ENCODE measurements at places on chromosomes 1 and 21.

- no peak for DNase-seq
Observed at GRCh38 chr21:36441715-36442114, 38.2 kb downstream of the CLDN14 start.

- DNase-seq = peak; percentile 22
Observed at GRCh38 chr1:155006601-155007101, 4.0 kb downstream of the ZBTB7B start.

GRCh38 chr1:7300893-7301663, 470.0 kb upstream of the VAMP3 start:
- DNase-seq = peak; percentile 83

DNA sequence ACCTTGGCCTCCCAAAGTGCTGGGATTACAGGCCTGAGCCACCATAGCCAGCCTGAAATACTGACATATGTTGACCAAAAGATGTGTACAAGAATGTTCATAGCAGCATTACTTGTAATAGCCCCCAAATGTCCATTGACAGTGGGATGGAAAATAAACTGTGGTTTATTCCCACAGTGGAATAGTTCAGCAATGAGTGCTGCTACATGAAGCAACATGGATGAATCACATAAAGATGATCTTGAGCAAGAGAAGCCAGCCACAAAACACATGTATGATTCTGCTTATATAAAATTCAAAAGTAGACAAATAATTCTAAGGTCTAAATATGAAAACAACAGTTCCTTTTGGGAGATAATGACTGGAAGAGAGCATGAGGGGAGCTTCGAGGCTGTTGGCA, 9.1 kb upstream of the CREG1 start:
- DNase-seq = no peak

DNA sequence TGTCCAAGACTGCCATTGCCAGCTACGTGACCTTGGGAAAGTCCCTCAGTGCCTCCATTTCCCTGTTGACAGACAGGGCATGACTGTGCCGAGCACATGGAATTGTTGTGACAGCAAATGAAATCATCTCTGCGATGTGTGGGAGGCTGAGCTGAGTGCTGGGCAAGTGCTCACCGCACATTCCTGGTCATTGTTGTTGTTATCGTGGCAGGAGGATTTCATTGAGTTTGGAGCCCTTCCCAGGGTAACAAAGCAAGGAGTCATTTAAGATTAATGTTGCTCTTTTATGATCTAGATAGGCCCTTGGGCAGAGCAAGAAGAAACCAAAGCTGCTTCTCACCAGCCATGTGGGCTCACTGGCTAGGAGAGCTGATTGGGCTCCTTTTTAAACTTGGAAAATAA, 39.6 kb upstream of the ITPKB start:
- DNase-seq = peak; percentile 96

GRCh38 chr1:167081594-167082156, 8.5 kb downstream of the GPA33 start:
- DNase-seq = no peak

- no peak for DNase-seq
Observed at GRCh38 chr1:16617114-16617631, 3.8 kb upstream of the NBPF1 start.

- peak; percentile 9 for DNase-seq
Observed at GRCh38 chr1:116066868-116067565, 44.2 kb upstream of the MAB21L3 start.

- DNase-seq = peak; percentile 92
Observed at GRCh38 chr1:203558064-203558760, 64.3 kb downstream of the OPTC start.

GRCh38 chr1:213783893-213784292, 203.9 kb upstream of the PROX1 start:
- no peak for DNase-seq

DNA sequence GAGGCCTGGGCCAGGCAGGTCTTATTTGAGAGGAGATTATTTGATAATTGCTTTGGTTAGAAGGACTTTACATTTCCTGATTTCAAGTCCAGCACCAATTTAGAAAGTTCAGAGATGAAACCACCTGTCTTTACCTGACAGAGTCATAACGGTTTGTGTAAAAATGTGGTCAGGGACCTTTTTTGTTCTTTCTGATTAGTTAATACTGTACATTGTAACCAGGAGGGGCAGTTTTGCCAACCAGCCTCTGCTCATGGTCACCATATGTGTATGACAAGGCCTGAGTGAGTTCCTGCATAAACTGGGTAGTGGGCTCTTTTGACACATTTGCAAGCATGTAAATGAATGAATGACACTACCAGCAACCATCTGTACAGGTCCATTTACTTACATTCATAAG, 55.8 kb downstream of the VANGL1 start:
- DNase-seq = no peak

GRCh38 chr1:183645531-183645930, 7.6 kb downstream of the APOBEC4 start:
- no peak for DNase-seq

DNA sequence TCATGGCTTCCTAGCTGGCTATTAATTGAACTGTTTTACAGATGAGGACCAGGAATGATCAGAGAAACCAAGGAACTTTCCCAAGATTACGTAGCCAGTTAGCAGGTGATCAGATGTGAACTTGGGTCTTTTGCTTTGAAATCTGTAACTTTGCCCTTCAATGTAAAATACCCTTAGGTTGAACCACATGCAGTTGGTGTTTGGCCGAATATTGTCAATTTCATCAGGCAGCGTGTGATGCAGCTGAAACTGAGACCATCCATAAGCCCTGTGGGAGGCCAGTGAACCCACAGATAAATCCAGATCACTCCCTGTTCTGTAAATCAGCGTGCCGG, 150.8 kb downstream of the ETS2 start:
- DNase-seq = no peak

DNA sequence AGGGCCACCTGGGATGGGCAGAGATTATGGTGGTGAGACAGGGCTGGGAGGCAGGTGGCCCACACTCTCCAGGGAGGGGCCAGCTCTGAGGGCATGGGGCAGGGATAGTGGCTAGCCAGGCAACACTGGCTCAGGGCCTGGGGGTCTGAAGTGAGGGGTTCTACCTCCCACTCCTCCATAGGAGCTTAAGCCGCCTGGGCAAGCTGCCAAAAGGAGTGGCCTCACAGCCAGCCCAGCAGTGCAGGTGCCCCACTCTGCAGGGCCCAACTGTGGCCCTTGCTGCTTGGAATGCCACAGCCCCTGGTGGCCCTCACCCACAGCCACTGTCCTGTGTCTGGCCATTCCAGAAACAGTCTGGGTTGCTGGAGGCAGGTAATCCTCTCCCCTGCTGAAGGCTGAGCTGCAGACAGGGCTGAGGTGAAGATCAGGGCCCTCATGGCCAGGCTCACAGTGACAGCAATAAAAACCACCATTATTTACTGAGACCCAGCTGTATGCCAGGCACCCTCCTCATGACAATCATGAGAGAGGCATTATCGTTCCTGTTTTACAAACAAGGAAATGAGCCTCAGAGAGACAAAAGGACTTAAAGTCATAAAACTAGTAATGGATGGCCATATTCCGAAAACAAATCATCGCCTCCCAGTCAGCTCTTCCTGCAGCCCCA, 31.0 kb downstream of the KIF21B start:
- DNase-seq = no peak

- no peak for DNase-seq
Observed at GRCh38 chr1:67893126-67893495, 59.8 kb upstream of the GNG12 start.

- DNase-seq = no peak
Observed at GRCh38 chr1:172653015-172653709, 5.7 kb upstream of the FASLG start.

DNA sequence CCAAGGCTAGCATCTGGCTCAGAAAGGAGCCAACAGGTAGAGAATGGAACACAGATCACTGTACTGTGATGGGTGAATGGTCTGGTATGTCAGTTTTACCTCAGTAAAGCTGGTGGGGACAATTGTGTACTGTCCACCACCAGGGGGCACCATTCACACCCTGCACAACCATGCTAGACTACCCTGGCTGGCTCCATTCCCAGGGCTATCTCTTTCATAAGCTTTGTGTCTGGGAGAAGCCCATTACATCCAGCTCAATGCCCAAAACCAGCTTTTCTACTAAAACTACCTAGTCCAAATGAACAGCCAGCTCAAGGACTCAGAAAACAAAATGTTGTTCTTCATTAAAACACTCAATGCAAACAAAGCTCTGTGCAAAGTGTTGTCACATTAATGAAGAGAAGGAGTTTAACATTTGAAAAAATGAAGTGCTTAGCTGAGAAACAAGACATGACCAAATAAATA, 62.0 kb upstream of the RASAL2 start:
- DNase-seq = peak; percentile 96

GRCh38 chr1:30218438-30218837, 504.9 kb downstream of the MATN1 start:
- DNase-seq = no peak

DNA sequence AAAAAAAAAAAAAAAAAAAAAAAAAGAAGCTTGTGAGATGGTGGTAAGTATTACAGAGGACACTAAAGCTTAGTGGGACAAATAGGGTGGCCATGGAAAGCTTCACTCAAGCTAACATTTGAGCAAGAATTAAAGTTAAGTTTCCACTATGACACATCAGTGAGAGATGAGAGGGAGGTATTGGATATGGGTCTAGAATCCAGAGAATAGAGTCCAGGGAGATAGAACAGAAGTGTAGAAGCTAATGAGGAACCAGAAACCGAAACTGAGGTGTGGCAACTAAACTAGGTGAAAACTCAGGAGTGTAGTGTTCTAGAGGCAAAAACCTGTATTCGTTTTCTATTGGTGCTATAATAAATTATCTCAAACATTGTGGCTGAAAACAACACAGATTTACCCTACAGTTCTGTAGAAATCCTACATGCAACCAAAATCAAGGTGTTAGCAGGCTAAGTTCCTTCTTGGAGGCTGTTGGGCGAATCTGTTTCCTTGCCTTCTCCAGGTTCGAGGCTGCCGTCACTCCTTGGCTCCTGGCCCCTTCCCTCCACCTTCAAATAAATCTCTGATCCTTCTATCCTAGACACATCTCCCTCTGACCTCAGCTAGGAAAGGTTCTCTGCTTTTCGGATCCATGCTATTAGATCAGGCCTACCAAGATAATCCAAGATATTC, 36.2 kb downstream of the PTP4A2 start:
- DNase-seq = no peak

GRCh38 chr1:70168283-70168682, 37.1 kb downstream of the LRRC40 start:
- no peak for DNase-seq

GRCh38 chr1:24190983-24191461, 3.9 kb upstream of the IFNLR1 start:
- DNase-seq = no peak

DNA sequence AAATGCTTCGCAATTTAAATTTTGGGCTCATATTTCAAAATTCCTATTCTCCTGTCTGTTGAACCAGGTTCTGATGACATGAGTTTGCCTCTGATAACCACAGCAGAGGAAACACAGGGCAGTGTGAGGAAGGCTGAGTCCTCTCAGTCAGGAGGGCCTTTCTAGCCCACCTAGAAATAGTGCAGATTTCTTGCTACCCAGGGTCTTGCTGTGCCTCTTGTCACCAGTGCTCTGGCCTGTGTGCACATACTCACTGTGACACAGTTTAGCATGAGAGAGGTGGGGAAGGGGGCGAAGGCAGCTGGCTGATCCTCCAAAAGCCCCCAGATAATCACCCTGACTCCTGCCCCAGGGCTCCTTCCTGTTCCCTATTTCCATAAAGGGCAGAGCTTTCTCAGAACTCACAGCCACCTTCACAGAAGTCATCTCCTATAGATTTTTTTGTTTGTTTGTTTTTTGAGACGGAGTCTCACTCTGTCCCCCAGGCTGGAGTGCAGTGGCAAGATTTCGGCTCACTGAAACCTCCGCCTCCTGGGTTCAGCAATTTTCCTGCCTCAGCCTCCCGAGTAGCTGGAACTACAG, 23.7 kb downstream of the ERRFI1 start:
- DNase-seq = no peak

DNA sequence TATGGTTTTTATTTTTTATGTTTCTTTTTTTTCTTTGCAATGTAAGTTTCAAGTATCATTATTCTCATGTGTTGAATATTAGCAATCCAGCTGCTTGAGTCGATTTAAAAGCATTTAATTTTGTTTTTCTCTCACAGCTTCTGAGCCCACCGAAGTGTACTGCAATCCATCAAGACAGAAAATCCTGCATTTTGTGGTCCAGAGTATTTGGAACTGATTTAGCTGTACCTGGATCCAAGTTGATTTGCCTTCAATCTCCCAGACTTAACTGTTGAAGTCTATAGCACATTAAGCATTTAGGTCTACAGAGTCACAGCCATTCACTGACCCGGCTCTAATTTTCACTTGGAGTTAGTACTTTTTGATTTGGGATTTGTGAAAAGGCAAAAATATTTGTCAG, 622.9 kb upstream of the ADAMTS5 start:
- DNase-seq = no peak

GRCh38 chr1:238944028-238944427, 442.3 kb upstream of the CHRM3 start:
- no peak for DNase-seq

- DNase-seq = no peak
Observed at GRCh38 chr1:93503816-93504215, 55.9 kb downstream of the FNBP1L start.

- no peak for DNase-seq
Observed at GRCh38 chr1:234458352-234459017, 20.5 kb downstream of the TARBP1 start.

- DNase-seq = no peak
Observed at GRCh38 chr1:145806844-145807243, 17.1 kb downstream of the RNF115 start.

DNA sequence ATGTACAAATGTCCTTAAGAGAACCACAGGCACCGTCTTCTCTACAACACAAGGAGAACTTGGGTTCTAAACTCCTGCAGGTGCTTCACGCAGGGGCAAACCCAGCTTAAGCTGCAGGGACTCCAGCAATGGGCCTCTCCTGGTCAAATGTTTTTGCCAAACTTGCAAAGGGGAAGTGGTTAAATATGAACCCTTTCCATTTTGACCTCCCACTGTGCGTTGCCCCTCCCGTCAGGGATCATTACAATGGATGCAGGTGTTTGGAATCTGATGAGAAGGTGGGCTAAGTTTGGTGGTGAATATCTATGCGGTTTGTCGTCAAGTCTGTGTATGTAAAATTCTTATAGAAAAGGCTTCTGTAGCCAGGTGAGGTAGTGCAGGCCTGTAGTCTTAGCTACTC, 29.1 kb upstream of the SLC25A33 start:
- DNase-seq = no peak

- DNase-seq = peak; percentile 8
Observed at GRCh38 chr1:186474208-186474607, 13.3 kb upstream of the PDC start.

DNA sequence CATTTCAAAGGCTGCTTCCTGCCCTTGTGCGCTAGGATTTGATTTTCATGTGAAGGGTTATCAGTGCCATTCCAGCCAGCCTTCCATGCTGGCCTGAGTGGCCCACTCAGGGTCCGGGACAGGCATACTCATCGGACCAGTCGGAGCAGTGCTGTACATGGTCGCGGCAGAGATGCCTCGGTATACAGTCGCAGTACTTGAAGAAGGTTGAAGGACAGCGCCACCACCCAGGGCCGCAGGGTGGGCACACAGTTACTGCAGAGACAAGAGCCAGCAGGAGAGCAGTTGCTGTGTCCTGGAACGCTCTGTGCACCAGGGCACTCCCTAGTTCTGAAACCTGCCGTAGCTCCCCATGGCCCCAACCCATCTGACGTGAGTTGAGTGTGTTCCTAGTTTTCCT, 9.1 kb downstream of the LDLRAD1 start:
- DNase-seq = no peak

GRCh38 chr1:90798883-90799282, 81.8 kb upstream of the BARHL2 start:
- DNase-seq = no peak

GRCh38 chr1:100377590-100378361, 25.5 kb downstream of the CDC14A start:
- no peak for DNase-seq

Data from astrocyte of the hippocampus (primary cell).